ENCODE measurements at places on chromosomes 11 and 22. TPM values are rescaled to one million over a fixed set of nuclear protein-coding genes. Genes with fewer than 3 reads are reported as not detected.

DNA sequence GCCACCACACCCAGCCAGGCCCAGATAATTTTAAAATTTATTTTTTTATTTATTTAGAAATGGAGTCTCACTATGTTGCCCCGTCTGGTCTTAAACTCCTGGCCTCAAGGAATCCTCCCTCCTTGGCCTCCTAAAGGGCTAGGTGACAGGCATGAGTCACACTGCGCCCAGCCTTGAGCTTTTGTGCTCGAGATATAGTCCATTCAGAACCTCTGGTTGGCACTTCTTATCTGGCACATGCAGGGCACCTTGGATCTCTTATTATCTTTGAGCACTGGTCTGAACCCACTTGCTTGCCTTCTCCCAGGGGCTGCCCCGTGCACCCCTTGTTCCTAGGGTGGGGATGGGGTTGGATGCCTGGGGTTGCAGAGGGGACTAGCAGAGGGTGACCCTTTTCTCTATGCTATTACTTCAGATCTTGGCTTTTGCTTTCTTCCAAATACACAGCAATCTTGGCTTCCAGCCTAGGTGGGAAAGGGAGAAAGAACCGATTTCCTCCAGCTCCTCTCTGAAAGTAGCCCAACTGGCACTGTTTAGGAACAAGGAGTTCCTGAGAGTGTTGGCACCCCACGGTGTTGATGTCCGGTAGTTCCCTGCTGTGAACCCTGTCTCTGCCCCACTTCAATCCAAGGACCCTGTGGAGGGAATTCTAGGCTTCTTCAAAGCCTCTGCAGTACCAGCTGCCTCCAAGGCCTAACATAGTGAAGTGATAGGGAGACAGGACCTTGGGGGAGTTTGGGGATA is 1.3 kb upstream of the SLC3A2 start:
- DNase-seq: no peak

DNA sequence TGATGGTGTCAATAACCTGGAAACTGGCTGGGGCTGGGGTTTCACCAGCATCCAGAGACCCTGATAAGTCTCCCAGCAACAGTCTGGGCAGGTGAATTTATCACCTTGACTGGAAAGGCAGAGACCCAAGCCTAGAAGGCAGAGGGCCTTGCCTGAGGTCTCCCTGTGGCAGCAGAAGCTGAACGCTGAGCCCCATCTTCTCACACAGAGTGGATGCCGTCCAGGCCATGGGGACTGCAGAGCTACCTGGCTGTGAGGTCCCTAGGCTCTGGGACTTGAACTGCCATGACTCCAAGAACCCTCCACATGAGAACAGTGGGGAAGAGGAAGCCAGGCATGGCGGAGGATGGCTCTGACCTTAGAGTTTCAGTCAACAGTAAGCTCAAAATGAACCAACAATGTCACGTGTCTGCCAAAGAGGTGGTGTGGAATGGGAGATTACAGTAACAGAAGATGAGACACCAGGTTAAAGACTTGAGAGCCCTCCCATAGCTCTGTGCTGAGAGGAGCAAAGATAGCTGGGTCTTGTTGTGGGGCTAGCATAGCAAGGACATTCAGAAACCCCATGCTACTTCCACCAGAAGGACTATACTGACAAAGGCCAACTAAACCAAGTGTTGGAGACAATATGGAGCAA is 79.1 kb upstream of the LINC01488 start:
- no peak for DNase-seq

GRCh38 chr22:42905702-42906183 is 48.7 kb upstream of the ARFGAP3 start:
- no peak for DNase-seq

DNA sequence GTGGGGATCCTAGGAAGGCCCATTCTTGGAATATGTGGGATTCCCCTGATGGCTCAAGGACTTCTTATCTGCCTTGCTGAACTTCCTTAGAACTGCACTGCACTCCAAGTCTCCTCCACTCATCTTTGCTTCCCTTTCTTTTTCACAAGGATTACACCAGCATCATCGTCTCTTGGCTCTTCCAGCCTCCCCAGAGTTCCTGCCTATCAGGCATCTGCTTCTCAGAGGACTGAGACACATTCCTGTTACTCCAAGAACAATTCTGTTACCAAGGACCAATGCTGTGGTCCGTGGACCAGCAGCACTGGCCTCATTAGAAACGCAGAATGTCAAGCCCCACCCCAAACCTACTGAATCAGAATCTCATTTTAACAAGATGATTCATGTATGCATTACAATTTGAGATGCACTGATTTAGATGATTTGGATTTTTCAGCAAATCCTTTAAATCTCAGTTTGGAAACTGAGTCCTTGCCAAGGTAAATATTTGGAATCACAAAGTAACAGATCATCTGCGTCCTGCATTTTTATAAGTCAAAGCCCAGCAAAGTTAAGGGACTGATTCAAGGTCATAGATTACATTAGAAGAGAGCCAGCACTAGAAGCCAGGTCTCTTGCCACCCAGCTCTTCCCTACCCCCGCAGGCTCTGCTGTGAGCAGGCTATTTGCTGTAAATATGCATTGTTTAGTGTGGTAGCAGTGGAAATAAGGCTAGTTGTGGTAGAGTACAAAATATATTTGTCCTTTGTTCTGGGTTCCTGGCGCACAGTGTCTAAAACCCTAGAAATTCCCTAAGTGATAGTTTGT is 110.9 kb downstream of the SWAP70 start:
- no peak for DNase-seq

GRCh38 chr11:69475866-69476471 is 5.5 kb upstream of the LINC01488 start:
- no peak for DNase-seq

GRCh38 chr11:84905411-84905810 is 721.7 kb downstream of the DLG2 start:
- no peak for DNase-seq

DNA sequence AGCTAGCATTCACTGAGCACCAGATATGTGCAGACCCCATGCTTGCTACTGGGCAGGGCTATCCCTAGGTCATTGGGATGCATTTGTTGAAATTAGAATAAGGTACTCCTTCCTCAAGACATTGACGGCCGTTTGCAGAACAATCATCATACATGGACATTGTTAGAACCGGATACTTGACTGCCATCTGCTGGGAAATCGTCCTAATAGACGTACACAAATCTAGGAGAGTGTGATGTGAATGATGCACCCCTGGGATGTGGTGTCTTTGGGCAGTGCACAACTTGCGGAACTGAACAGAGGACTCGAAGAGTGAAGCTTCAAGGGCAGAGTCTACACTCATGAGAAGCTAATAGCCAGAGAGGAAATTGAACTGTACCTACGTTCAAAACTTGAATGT is 35.9 kb downstream of the MYO18B start:
- DNase-seq: no peak

DNA sequence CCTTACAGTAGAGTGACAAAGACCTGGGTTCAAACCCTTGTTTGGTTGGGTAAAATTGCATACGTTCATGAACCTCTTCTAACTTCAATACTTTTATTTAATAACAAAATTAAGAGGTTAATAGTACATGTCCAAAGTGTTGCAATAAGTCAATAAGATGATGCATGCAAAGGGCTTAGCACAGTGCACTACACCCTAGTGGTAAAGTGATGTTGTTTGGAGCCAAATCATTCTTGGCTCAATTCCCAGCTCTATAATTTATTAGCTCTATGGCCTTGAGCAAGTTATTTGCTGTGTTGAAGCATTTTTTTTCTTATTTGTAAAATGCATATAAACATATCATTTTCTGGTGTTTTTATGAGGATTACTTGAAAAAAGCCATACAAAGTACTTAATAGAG is 945.3 kb downstream of the LRRC4C start:
- peak; percentile 86 for DNase-seq

- DNase-seq: no peak
Measured at GRCh38 chr22:49785046-49785521, 42.6 kb downstream of the BRD1 start.

- no peak for DNase-seq
Measured at GRCh38 chr22:23533328-23533762, 46.7 kb downstream of the IGLL1 start.

DNA sequence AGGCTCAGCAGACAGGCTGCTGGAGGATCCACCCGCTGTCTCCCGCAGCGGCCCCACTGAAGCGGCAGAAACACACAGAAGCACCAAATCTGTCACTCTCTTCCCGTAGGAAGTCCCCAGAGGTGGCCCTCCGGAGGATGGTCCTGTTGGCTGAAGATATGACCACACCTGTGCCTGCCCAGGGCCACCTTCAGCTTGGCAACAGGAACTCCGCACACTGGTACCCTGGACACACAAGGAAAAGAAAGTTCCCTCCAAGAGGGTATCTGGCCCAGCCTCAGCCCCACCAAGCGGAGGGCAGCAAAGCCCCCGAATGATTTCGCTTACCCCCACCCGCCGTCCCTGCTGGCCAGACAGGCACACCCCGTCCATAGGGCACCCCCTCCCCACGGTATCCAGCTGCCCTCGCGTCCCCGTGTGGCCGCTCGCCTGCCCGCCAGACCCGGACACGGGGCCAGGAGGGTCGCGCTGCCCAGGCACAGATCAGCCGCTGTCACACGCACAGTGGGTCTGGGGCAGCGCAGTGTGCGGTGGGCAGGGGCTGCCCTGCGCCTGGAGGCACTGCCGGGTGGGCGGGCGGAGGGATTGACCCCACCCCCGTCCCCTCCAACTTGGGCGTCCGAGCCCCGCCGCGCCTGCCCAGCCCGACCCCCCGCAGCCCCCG is 7.0 kb downstream of the RASSF7 start:
- no peak for DNase-seq

DNA sequence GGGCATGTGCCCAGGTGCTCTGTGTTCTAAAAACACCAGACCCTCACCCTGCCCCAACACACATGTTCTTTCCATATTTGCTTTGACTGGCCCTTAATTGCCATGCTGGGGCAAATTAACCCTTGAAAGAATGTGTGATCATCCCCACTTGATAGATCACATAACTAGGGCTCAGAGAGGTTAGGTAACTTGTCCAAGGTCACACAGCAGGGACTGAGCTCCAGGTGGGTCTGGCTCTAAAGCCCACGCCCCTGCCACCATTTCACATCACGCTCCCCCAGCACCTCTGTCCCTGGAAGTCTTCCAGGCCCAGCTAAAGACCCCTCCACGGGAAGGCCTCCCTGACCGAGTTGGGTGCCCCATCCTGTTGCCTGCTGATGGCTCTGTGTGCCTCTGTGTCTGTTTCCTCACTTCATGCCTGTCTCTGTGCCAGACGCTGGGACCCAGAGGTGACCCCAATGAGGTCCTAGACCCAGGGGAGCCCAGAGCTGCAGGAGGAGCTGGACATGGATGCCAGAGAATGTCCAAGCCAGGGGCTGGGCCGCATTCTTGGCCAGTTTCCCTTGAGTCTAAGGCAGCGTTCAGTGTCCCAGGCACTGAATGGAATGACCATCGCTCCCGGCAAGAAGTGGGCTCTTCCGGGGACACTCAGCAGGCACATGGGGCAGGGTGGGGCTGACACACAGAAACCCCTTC is 79.7 kb downstream of the MYO7A start:
- DNase-seq: no peak

DNA sequence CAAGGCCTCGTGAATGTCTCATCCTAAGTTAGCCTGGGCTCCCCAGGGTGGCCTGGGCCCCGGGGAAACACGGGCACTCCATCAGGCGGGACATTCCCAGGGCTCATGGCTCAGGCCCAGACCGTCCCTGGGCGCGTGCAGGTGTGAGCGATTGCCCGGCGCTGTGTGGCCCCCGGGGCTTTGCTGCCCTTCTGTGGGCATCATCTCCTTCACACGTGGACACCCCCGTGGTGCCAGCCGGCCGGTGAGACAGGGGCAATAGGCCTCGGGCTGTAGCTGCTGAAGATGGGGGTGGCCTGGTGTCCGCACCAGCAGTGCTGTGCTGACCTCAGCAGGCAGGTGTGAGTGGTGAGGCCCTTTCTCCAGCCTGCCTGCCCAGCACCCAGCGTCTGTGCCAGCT is 4.6 kb upstream of the SELENOO start:
- no peak for DNase-seq

DNA sequence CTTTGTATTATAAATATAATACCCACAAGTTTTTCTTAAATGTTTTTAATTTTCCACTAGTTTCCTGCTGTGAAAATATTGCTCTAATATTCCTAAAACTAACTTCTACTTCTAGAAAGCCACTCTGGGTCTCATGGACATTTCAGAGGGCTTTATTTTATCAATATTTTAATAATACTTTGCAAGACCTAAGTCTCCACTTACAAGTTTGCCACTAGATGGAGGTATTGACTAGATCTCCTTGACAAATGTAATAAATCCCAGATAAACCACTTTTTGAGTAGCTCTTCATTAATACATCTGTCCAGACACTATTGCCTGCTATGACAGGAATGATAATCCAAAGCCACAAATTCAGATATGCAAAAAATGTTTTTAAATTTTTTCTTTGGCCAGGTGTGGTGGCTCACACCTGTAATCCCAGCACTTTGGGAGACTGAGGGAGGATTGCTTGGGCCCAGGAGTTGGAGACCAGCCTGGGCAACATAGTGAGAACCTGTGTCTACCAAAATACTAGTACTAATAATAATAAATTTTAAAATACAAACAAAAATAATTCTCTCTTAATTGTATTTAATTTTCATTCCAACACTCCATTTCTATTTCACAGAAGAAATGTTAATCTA is 3.5 kb upstream of the ACAT1 start:
- no peak for DNase-seq

- no peak for DNase-seq
Measured at GRCh38 chr11:119488256-119488995, 65.5 kb upstream of the THY1 start.

DNA sequence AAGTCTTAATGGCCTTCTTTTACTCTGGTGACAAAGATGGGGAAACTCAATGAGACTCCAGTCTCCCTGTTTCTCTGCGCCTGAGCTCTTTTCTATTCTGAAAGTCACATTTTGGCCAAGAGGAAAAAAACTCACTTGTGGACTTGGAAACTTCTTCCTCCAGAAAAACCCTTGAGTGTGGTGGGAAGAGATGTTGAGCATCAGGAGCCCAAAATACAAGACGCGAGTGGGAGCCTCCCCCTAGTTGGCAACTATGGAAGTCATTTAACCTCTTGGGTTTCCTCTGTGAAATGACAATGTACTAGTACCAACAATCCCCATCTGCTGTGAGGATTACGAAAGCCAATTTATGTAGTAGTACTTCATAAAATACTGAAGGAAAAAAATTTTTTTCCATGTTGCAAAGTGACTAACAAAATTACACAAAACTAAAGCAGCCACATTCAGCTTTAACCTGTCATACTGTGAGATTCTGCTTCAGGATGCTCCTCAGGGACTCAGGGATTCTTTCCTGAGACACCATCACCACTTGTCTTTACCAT is 524 bp upstream of the SLC25A17 start:
- no peak for DNase-seq

The SAAL1 gene
- 22.8 TPM for total RNA-seq

The CYP2D6 gene
- total RNA-seq: 0.14 TPM

The PKNOX2 gene
- not detected for total RNA-seq

The APOL3 gene
- 2.1 TPM for total RNA-seq

The SLC17A6 gene
- not detected for total RNA-seq

The TSG101 gene
- total RNA-seq: 124 TPM

The DDT gene
- total RNA-seq: 138 TPM

The OR8D1 gene
- not detected for total RNA-seq

The CDON gene
- 4.9 TPM for total RNA-seq

The TENM4 gene
- 12.6 TPM for total RNA-seq

The DRD4 gene
- not detected for total RNA-seq

The NARS2 gene
- total RNA-seq: 28.4 TPM

The MUC2 gene
- not detected for total RNA-seq

All from epithelial cell of proximal tubule (primary cell).